H1 (cell line): ENCODE measurements at places on chromosomes 7 and 10. TPM values are rescaled to one million over a fixed set of nuclear protein-coding genes. Genes with fewer than 3 reads are reported as not detected.

OR9A2 gene
- total RNA-seq: not detected in 2 replicates

TMEM229A gene
- total RNA-seq: 0.54 and 0.75 TPM in 2 replicates

PHYHIPL gene
- total RNA-seq: 0.33 and 0.48 TPM in 2 replicates

ANKRD30A gene
- not detected in 2 replicates for total RNA-seq

CCDC3 gene
- 3.7 and 3.8 TPM in 2 replicates for total RNA-seq

AQP1 gene
- total RNA-seq: 0.17 and 0.19 TPM in 2 replicates

MRC1 gene
- 0.06 and 0.11 TPM in 2 replicates for total RNA-seq

EFCAB10 gene
- total RNA-seq: 3.1 TPM in 2 replicates

PRKG1 gene
- 15.2 and 16.0 TPM in 2 replicates for total RNA-seq

PRKCQ gene
- total RNA-seq: 21.4 and 22.6 TPM in 2 replicates

CALML5 gene
- 0.38 TPM in 1 of 2 replicates, not detected in the other for total RNA-seq

ADRA2A gene
- total RNA-seq: 5.9 and 7.3 TPM in 2 replicates

AOAH gene
- total RNA-seq: 0.55 TPM in 1 of 2 replicates, not detected in the other

DNA sequence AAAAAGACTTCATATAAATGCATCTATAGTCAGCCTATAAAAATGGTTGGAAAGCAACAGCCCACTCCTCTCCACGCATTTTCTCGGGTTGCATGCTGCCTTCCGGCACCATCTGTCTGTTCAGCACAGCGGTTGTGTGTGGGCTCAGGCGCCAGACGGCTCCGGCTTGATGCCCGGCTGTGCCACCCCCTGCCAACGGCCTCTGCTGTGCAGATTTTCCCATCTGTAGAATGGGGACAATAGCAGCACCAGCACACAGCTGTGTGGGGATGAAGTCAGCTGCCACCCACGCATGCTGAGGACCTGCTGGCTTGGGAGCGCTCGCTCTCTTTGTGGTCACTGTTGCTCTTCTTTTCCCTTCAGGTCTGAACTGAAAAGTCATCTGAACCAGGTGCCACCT, 19.5 kb downstream of the PRKAG2 start:
- no peak for DNase-seq

- DNase-seq: no peak
Observed at GRCh38 chr7:27102581-27103442, at the start of gene HOXA2. Gene HOXA2, minus strand, starts transcription at chr7:27102683. Its CDS starts 183 bp downstream, at chr7:27102500.

DNA sequence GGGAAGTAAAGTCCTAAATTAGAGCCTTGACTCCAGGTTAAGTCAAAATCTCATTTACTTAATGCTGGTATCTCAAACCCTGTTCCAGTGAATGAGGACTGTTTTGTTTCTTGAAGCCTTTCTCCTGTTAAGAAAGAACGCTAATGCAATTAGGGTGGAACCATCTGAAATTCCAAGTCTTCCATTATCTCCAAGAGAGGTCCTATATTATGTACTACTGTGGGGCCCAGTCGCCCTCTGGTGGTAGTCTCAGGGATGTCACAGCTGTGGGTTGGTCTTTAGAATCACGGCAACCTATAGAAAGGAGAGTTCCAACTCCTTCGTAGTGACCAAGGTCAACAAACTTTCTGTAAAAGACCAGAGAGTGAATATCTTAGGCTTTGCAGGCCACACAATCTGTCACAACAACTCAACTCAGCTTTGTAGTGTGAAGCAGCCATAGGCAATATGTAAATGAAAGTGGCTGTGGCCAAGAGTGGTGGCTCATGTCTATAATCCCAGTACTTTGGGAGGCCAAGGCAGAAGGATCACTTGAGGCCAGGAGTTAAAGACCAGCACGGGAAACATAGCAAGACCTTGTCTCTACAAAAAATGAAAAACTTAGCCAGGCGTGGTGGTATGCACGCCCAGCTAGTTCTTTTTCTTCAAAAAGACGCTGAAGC, 9.3 kb downstream of the RPP38 start:
- DNase-seq: peak; percentile 31

GRCh38 chr7:13989949-13990305, 461 bp upstream of the ETV1 start:
- no peak for DNase-seq

- no peak for DNase-seq
Observed at GRCh38 chr7:134359787-134360432, 43.2 kb upstream of the SLC35B4 start.

DNA sequence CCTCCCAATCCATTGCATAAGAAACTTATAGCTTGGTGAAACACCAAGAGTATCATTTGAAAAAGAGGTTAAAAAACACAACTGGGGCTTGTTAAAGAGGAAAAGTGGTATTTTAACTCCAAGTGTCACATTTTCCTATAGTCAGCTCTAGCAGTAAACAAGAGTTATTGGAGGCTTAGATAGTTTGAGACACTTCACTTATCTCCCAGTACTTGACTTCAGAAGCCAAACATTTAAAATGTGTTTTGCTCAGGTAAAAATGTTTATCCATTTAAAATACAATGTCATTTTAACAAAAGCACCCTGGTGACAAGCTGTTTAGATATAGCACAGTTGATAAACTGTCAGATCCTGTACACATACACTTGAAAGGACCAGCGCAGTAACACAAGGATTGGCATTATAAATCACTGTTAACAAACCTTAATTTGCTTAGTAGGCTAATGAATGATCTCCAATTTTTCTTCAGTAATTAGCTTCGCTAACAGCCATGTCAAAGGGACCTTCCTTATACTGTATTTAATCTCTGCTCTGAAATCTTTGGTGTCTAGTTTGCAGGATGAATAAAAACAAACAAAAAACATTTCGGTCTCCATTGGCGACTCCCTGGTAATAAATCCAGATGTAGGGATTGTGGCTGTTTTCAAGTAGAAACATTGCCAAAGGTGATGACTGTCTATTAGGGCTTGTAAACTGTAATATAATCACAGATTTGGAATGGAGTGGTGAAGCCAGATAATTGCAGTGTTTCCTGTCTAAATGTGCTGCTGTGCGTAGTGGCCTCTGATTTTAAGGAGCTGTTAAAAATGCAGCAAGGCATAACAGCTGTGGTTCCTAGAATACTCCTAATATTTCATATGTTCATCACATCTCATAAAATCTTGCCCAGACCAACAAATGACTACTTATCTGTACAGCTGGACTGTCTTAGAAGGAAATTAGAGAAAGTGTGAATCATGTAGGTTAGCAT, 545.1 kb downstream of the AUTS2 start:
- DNase-seq: no peak

GRCh38 chr10:92042541-92042940, 119.0 kb downstream of the BTAF1 start:
- no peak for DNase-seq

- DNase-seq: no peak
Observed at GRCh38 chr10:63166742-63167258, 33.7 kb downstream of the NRBF2 start.

GRCh38 chr10:97243836-97244235, 48.6 kb downstream of the ARHGAP19 start:
- DNase-seq: no peak

DNA sequence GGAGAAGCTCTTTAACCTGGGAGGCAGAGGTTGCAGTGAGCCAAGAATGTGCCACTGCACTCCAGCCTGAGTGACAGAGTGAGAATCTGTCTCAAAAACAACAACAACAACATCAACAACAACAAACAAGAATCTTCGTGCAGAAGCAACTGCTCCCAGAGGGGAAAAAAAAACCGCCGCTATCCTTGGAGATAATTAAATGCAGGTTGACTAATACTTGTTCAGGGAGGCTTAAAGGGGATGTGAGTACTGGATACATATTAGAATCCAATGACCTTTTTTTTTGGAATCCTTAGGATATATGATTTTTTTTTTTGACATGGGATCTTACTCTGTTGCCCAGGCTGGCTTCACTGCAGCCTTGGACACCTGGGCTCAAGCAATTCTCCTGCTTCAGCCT, 89.6 kb upstream of the FAM171A1 start:
- no peak for DNase-seq

DNA sequence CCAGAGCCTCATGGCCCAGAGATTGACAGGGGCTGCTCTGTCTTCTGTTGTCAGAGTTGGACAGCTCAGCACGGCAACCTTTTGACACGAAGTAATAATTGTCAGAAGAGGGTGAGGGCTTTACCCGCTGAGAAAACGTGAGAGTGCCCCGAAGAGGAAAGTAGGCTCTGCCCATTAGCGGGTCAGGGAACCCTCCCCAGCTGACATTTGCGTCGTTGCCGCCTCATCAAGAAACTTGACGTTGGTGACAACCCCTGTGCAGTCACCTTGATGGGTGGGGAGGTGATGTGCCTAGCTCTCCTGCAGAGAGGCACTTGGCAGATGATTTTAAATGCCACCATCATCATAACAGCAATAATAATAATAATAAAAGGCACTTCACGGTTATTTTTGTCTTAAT, 202.1 kb downstream of the USP6NL start:
- no peak for DNase-seq

- no peak for DNase-seq
Observed at GRCh38 chr10:51297438-51297837, 223.2 kb downstream of the PRKG1 start.

DNA sequence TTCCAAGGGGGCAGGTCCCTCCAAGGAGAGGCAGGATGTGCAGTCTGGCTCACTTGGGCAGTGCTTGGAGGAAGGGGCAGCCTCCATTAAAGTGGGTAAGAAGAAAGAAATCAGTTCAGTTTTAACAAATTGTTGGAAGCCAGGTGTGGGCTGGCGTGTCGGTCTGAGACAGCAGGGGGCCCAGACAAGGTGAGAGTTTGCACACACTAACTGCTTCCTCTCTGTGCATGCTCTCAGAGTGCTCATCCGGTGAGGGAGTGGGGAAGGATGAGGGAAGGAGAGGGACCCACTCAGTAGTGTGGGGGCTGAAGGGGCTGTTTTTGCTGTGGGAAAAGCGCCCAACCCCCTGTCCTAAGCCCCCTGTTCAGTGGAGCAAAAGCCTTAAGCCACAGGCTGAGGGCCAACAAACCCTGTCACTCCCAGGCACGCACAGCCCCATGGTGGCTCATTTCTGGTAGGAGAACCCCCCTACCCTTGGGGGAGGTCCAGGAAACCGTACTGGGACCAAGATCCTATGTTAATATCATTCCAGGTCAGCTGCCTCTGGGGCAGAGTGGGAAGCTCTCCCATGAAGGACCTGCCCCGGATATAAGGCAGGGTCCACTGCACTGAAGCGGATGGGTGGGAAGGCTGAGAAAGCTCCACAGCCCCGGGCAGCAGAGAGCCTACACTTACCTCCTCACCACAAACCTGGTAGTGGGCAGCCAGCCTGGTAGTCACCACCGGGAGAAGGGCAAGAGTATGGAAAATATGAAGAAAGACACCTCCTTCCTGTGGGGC, 5.1 kb upstream of the PCBD1 start:
- no peak for DNase-seq

- DNase-seq: peak; percentile 89
Observed at GRCh38 chr7:99579956-99580777, 17.9 kb upstream of the TMEM225B start.

GRCh38 chr7:157409753-157410727, 73.2 kb downstream of the DNAJB6 start:
- DNase-seq: no peak

DNA sequence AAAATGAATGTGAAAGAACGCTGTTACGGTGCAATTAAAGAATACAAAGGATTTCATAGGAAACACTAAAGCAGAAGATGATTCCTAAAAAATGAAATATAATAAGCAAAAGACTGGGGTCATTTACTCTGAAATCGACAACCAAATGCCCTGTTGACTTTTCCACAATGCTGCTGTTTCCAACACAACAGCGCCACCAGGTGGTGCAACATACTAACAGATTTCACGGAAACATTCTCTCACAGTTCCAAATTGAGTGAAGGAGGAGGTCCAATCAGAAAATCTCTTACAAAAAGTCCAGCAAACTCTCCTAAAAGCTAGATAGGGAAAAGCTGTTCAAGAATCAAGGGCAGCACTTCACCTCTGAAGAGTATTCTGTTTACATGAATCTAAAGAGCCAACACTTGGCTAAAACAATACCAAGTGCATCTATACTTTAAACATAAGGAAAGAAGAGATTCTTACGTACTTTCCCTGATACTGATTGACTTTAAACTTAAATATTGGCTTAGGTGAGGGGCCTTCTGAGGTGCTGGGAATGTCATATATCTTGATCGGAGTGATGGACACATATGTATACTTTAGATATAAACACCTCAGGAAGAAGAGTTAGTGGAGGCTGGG, 55.9 kb downstream of the UPF2 start:
- DNase-seq: peak; percentile 84

- DNase-seq: no peak
Observed at GRCh38 chr10:27433976-27434375, 70.1 kb upstream of the RAB18 start.

DNA sequence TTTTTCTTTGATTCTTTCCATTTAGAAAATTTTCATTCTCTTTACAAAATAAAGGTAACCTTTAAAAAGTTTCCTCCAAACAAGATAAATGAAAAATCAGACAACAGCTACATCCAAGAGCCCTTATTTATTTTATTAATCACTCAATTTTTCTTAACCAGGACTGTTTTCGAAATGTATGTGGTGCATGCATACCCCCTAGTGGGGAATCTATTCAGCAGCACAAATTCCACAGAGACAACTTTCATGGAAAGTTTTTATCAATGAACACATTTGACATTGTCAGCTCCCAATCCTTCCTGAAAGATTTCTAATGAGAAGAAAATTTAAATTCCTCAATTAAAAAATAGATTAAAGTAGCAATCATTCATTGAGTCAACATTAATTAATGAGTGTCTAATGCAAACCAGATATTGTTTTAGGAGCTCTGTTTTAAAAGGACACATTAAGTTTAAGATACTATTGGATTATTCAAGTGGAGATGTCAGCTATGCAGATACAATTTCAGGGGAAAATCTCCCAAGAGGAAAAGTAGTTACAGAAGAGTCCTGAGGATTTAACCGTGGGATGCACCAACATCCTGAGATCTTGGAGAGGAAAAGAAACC, 5.2 kb upstream of the HTR7 start:
- no peak for DNase-seq

DNA sequence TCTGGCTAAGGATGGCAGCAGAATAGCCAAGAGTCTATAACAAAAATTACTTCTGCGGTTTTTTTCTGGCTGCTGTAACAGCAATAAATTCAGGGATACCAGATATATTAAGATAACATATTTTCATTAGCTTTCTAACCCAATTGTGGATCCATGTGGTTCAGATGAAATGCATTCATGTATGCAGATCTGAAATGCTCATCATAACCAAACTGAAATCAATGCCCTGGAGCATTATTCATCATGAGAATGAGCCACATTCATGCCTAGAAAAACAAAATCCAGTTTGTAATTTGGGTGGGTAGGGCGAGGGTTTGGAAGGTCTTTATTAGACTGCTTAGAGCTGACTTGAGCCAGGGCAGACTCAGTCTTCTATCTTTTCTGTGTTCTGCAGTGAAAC, 69.8 kb upstream of the SEMA3A start:
- no peak for DNase-seq

GRCh38 chr7:124956160-124956559, 26.5 kb upstream of the POT1 start:
- no peak for DNase-seq

GRCh38 chr10:124280916-124281315, 137.8 kb downstream of the OAT start:
- DNase-seq: no peak

- DNase-seq: no peak
Observed at GRCh38 chr7:157564517-157565177, 227.8 kb downstream of the DNAJB6 start.
